WTC11 (cell line): ENCODE measurements at places on chromosomes 16 and 17. TPM values are rescaled to one million over a fixed set of nuclear protein-coding genes. Genes with fewer than 3 reads are reported as not detected.

Gene C16orf89
- total RNA-seq = 1.4 to 1.8 TPM (median 1.8 TPM) in 3 replicates

Gene CARD14
- total RNA-seq = 0.18 to 0.83 TPM (median 0.25 TPM) in 3 replicates

Gene GEMIN4
- 39.9 to 48.4 TPM (median 42.1 TPM) in 3 replicates for total RNA-seq

Gene PRR29
- total RNA-seq = 0.64 to 1.1 TPM (median 0.85 TPM) in 3 replicates

Gene TBC1D26
- total RNA-seq = 2.2 to 3.6 TPM (median 3.5 TPM) in 3 replicates

Gene LGALS9C
- not detected in 3 replicates for total RNA-seq

Gene PLA2G10
- total RNA-seq = 0.39 to 0.85 TPM (median 0.42 TPM) in 3 replicates

Gene CES3
- total RNA-seq = 3.3 to 6.0 TPM (median 5.7 TPM) in 3 replicates

Gene P2RX1
- 0.07 TPM in 1 of 3 replicates, not detected in the others for total RNA-seq

Gene TMEM88
- total RNA-seq = 2.9 to 3.9 TPM (median 3.6 TPM) in 3 replicates

Gene AURKB
- total RNA-seq = 180 to 215 TPM (median 183 TPM) in 3 replicates

Gene PRPSAP2
- 47.0 to 51.4 TPM (median 50.9 TPM) in 3 replicates for total RNA-seq

Gene CHD9NB
- total RNA-seq = 2.9 to 3.5 TPM (median 3.0 TPM) in 3 replicates

Gene GPR139
- total RNA-seq = 0.48 to 0.55 TPM (median 0.55 TPM) in 3 replicates

Gene SEZ6L2
- total RNA-seq = 58.2 to 68.5 TPM (median 64.2 TPM) in 3 replicates

Gene AGRP
- total RNA-seq = not detected in 3 replicates

Gene AANAT
- total RNA-seq = 0.17 to 0.57 TPM in 2 of 3 replicates, not detected in the other

Gene LLGL2
- total RNA-seq = 94.3 to 103 TPM (median 97.0 TPM) in 3 replicates

Gene KRT39
- total RNA-seq = not detected in 3 replicates

Gene GRB7
- total RNA-seq = 42.4 to 48.5 TPM (median 44.0 TPM) in 3 replicates

Gene ALOX15B
- 0.22 to 0.87 TPM (median 0.73 TPM) in 3 replicates for total RNA-seq

Gene KRT36
- not detected in 3 replicates for total RNA-seq

Gene GGA2
- 107 to 122 TPM (median 122 TPM) in 3 replicates for total RNA-seq

Gene LDHD
- total RNA-seq = 12.3 to 12.6 TPM (median 12.3 TPM) in 3 replicates

Gene TMC6
- total RNA-seq = 90.9 to 120 TPM (median 93.2 TPM) in 3 replicates

Gene PRDM7
- 0.07 TPM in 1 of 3 replicates, not detected in the others for total RNA-seq

Gene CIBAR2
- total RNA-seq = not detected in 3 replicates

Gene CCDC40
- 15.1 to 16.3 TPM (median 15.2 TPM) in 3 replicates for total RNA-seq

Gene CES1
- total RNA-seq = 1.5 to 2.1 TPM (median 2.0 TPM) in 3 replicates

Gene BCO1
- 0.15 to 0.23 TPM (median 0.23 TPM) in 3 replicates for total RNA-seq

Gene ARL17B
- total RNA-seq = 24.0 to 29.5 TPM (median 28.3 TPM) in 3 replicates

Gene MEFV
- total RNA-seq = 0.09 to 0.21 TPM (median 0.14 TPM) in 3 replicates

Gene ABCA6
- total RNA-seq = not detected in 3 replicates

Gene HOXB9
- total RNA-seq = 0.09 to 0.24 TPM (median 0.09 TPM) in 3 replicates

Gene SCARF1
- 3.7 to 5.4 TPM (median 4.9 TPM) in 3 replicates for total RNA-seq

Gene PRR35
- 0.72 to 1.1 TPM (median 0.94 TPM) in 3 replicates for total RNA-seq

Gene PSMC3IP
- 20.1 to 23.3 TPM (median 21.6 TPM) in 3 replicates for total RNA-seq

Gene ZNF423
- total RNA-seq = 37.6 to 38.8 TPM (median 38.6 TPM) in 3 replicates

Gene PTGES3L
- 1.8 to 2.5 TPM (median 2.1 TPM) in 3 replicates for total RNA-seq

Gene TMEM220
- 2.4 to 4.0 TPM (median 2.9 TPM) in 3 replicates for total RNA-seq

Gene KRTAP9-8
- not detected in 3 replicates for total RNA-seq

Gene KRTAP4-1
- total RNA-seq = not detected in 3 replicates

Gene TBC1D3E
- total RNA-seq = not detected in 3 replicates

Gene SOCS1
- total RNA-seq = 62.3 to 67.1 TPM (median 62.5 TPM) in 3 replicates

Gene ZNF19
- total RNA-seq = 3.3 to 4.3 TPM (median 3.5 TPM) in 3 replicates

Gene ARHGAP27
- 12.9 to 16.0 TPM (median 14.8 TPM) in 3 replicates for total RNA-seq

Gene SPAG7
- total RNA-seq = 97.3 to 103 TPM (median 101 TPM) in 3 replicates

Gene CDRT15
- total RNA-seq = not detected in 3 replicates

Gene TNK1
- total RNA-seq = 9.3 to 11.8 TPM (median 10.7 TPM) in 3 replicates

Gene KRT33A
- not detected in 3 replicates for total RNA-seq

Gene KCNJ2
- 1.1 to 1.6 TPM (median 1.3 TPM) in 3 replicates for total RNA-seq

Gene PDP2
- 26.4 to 28.4 TPM (median 27.0 TPM) in 3 replicates for total RNA-seq

Gene ADAP2
- 0.69 to 1.7 TPM (median 1.2 TPM) in 3 replicates for total RNA-seq

Gene CD300E
- not detected in 3 replicates for total RNA-seq

Gene TEKT5
- total RNA-seq = 0.60 to 1.1 TPM (median 0.82 TPM) in 3 replicates

Gene ARSG
- 6.9 to 7.9 TPM (median 7.5 TPM) in 3 replicates for total RNA-seq

Gene SLC16A11
- total RNA-seq = 0.48 to 0.62 TPM (median 0.53 TPM) in 3 replicates
